Brain pericyte (primary cell): ENCODE measurements at places on chromosomes 5 and 9.
A peak's percentile ranks its signal among the peaks of the same experiment; 100 is the strongest.

GRCh38 chr5:88727705-88728313, 155.2 kb downstream of the MEF2C start:
- DNase-seq, result no peak

DNA sequence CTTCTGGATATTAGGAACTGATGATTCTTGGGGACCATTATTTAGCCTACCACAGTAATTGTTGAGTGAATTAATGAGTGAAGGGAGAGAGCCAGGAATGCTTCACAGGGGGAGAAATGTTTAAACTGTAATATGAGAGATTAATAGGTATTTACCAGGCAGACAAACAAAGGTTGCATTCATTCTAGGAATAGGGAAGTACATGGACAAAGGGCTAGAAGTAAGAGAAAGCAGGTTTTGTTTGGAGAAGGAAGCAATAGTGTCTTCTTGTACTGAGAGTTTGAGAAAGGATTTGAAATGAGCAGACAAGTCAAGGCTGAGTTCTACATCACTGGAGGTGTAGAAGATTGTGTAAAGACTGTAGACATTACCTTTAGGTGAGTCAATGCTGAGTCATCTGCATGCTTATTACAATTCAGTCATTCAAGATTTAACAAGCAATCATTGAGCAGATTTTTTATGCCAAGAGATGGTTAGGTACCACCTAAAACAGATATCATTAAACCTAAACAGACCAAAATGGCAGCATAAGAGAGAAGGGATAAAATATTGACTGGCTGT, 8.0 kb downstream of the TAF1L start:
- no peak for DNase-seq

DNA sequence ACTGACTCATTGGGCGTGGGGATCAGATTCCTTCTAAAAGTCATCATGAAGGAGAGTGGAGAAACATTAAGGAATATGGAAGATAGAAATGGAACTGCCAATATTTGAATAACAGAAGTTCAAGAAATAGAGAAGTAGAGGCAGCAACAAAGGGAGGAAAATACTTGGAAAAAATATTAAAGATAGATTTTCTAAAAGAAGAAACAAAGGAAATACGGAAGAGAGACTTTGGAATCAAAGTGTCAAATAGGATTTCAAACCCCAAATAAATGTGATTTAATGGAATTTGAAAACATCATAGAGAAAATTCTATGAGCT, 605.1 kb upstream of the KLF4 start:
- no peak for DNase-seq

- DNase-seq, result no peak
Observed at GRCh38 chr9:128276574-128277270, 646 bp downstream of the SWI5 start.

- no peak for DNase-seq
Observed at GRCh38 chr5:61647672-61648071, 315.6 kb downstream of the ZSWIM6 start.

DNA sequence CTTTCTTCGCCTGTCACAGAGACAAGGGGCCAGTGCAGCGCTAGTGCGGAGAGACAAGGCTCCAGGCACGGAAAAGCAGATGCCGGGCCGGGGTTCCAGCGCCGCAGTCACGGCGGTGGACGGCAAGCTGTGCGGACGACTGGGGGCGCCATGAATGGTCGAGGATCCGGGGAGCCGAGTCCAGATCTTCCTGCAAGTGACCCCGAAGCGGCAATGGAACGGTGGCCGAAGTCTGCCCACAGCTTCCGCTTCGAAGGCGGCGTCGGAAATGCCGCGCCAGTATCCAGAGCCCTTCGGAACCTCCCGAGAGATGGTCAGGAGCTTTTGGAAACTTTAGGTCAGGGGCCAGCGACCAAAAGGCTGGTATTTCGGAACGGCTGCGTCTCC, 601 bp upstream of the FAF2 start:
- no peak for DNase-seq

DNA sequence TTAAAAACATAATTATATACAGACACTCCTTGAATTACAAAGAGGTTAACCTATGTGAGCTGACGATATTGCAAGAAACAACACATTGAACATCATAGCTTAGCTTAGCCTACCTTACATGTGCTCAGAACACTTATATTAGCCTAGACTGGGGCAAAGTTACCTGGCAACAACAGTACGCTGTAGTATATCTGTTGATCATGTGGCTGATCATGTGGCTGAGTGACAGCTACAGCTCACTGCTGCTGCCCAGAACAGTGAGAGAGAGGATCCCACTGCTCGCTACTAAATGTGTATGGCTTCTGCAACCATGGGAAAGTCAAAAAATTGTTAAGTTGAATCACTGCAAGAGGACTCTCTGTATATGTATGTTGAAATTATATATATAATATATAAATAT, 169.9 kb downstream of the CDH9 start:
- no peak for DNase-seq

DNA sequence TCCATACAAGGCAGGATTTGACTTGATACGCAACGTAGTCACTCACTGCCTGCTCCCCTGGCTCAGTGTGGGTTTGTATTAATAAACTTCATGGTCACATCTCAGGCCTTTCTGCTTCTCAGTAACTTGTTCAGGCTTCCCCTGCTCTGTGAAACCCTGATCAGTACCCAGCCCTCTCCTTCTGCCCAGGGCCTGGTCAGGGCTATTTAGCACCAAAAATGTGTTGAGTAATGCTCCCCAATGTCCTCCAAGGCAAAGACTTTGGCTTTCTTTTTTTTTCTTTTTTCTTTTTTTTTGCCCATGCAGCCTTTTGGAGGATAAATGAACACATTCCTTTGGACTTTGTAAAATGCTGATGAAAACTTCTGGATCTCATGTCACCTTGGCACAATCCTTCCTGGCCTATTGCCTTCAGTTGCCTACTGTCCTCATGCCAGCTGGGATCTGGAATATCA, 399.2 kb upstream of the KLF4 start:
- DNase-seq, result no peak

DNA sequence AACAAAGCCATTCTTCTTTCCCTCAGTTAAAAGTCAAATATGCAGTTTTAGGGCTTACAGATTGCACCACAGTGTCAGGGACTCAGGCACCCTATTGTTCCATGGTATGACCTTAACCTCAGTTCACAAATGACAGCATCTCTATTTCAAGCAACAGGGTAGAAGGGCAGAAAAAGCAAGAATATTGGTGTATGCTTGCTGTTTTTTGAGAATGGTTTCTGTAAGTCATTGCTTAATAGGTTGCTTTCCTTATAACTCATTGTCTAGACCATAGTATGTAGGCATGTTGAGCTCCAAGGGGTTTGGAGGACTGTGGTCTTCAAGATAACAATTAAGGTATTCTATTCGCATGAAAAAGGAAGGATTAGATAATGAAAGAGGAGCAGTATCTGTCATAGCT, 183.5 kb upstream of the EDIL3 start:
- DNase-seq, result no peak

- no peak for DNase-seq
Observed at GRCh38 chr9:23309800-23310199, 516.2 kb downstream of the ELAVL2 start.

DNA sequence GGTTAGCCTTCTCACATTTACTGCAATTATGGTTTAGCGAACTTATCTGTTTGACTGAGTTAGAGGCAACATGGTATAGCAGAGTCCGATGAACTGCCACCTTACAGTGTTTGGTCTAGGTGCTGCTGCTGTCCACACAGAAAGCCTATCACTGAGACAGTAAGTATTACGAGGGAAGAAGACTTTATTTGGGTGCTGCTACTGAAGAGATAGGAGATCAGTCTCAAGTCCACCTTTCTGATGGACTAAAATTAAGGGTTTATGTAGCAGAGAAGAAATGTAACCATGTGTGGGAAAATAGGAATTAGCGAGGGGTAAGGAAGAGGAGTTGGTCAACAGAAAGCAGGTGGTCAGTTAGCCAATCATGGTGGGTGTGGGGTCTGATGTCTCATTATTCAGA, 109.7 kb downstream of the ZSWIM6 start:
- no peak for DNase-seq

GRCh38 chr5:54670281-54670680, 152.7 kb downstream of the SNX18 start:
- DNase-seq, result no peak

DNA sequence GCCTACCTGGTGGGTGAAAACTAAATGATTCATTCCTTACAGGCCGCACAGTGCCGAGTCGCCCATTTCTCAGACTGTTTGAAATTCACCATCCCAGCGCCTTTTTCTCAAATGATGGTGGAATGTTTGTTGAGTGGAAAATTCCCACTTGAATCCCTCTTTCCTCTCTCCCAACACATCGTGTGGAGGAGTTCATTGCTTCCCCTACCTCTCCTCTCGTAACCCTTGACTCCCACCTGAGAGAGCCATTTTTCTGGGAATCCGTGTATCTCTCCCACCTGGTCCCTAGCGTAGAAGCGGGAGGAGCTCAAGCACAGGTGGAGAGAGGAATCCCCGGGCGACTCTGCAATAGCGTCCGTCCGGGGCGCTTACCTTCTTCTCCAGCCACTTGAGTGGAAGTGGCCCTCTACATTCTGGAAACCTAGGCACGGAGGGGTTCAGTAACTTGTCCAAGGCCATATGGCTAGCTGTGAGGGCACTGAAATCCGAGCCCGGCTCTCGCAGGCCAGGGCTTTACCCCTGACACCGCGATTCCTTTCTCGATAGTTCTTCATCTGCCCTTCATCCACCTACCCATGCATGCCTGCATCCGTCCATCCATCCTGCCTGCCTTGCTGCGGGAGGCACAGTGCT, 683 bp downstream of the OSMR start:
- no peak for DNase-seq

- no peak for DNase-seq
Observed at GRCh38 chr5:146079695-146080373, 25.5 kb downstream of the PLAC8L1 start.

DNA sequence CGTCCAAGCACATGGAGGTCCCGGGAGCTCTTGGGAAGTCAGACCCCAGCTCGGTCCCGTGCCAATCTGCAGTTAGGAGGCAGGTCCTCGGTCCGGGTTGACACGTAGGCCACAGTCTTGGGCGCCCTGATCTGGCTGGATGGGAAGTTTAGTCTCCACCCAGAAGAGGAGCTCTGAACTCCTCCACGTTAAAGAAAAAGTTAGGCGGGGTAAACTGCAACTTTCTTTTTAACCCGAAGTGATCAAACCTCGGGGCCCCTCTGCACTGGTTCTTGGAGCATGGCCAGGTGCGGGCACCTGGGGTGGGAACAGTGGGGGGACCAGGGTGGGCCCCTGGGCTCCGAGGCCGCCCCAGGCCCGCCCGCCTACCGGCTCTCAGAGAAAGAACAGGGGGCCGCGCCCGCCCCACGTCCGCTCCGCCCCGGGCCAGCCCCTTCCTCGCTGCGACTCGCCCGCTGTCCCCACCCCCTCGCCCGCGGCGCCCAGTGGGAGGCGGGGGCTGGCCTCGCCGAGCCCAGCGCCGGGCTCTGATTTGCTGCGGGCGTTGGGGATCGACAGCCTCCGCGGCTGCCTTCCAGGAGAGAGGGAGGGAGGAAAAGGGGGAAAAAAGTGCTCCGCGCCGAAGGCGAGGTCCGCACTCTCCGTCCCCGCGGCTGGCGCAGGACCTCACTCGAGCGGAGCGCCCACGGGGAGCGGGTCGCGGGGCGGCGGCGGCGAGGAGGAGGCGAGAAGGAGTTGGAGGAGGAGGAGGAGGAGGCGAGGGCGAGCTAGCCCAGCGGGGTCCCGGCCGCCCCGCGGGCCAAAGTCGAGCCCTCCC, at the start of gene COL5A1:
COL5A1 (plus strand) TSS at position 631 of the 817 bp plus-strand sequence. CDS start 385 bp downstream, outside the sequence.
- peak; percentile 64 for DNase-seq

GRCh38 chr5:133792655-133793054, 175.8 kb downstream of the C5orf15 start:
- no peak for DNase-seq

- DNase-seq, result no peak
Observed at GRCh38 chr5:124397317-124397716, 349.1 kb downstream of the ZNF608 start.
